ENCODE measurements at places on chromosomes 6 and 20.

- DNase-seq: no peak
Measured at GRCh38 chr6:40492187-40492586, 95.0 kb downstream of the LRFN2 start.

- no peak for DNase-seq
Measured at GRCh38 chr6:167980911-167981580, 16.4 kb upstream of the KIF25 start.

DNA sequence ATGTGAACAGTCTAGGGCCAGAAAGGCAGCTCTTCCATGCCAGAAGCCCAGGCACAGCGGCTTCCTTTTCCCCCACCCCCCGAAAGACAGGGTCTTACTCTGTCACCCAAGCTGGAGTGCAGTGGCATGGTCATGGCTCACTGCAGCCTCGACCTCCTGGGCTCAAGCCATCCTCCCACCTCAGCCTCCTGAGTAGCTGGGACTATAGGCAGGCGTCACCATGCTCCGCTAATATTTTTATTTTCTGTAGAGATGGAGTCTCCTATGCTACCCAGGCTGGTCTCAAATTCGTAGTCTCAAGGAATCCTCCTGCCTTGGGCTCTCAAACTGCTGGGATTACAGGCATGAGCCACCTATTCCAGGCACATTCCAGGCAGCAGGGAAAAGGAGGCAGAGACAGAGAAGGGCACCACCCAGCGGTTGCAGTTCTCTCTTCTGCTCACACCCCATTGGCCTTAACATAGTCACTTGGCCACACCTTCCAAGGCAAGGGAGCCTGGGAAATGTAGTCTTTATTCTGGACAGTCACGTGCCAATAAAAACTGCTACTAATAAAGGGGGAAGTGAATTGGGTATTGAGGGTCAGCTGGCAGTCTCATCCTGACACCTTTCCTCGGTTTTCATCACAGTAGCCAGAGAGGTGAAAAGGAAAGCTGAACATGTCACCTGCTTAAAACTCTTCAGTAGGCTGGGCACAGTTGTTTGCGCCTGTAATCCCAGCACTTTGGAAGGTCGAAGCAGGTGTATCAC is 205.9 kb downstream of the ZMYND8 start:
- DNase-seq: peak; percentile 0

GRCh38 chr6:45714741-45715507 is 300.7 kb downstream of the CLIC5 start:
- peak; percentile 37 for DNase-seq
